ENCODE measurements at places on chromosomes 3 and 15. TPM values are rescaled to one million over a fixed set of nuclear protein-coding genes. Genes with fewer than 3 reads are reported as not detected.

TRA2B gene
- total RNA-seq, result 328 TPM

OXTR gene
- 4.1 TPM for total RNA-seq

GRCh38 chr3:178901204-178901603, 170.4 kb downstream of the ZMAT3 start:
- no peak for DNase-seq

CLDN16 gene
- not detected for total RNA-seq

DNA sequence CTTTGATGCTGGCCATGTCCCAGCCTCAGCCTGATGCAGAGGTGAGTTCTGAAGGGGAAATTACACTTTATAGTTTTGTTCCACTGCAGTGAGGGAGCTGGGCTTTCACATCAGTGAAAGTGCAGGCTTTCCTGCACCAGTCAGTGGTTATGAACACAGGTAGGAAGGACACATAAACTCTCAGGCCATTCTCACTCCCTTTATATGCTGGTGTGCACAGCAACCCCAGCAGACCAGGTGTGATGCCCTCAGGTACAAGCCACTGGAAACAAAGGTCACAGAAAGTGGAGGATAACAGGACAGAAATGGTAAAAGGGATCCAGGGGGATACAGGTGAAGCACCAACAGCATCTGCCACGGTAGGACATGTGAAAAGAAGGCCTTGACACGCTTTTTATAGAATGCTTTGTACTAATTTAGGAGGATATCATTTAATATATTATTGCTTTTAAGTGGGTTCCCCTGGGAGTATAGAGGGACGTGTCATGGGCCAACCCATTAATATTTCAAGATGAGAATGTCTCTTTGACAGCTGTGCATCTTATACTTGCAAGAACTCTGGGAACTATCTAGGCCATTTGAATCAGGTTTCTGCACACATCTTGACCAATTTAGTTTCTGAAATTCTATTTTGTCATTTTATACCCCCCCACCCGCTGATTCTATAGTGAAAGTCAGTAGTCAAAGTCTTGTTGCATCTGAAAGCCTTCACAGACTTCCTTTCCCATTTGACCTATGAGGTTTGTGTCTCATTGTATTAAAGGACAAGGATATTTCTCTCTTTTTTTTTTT, 25.0 kb upstream of the BLM start:
- DNase-seq, result no peak

GRCh38 chr15:31206386-31207181, 105.1 kb upstream of the TRPM1 start:
- no peak for DNase-seq

GREM1 gene
- not detected for total RNA-seq

GRCh38 chr3:120062474-120062873, 31.8 kb downstream of the GSK3B start:
- DNase-seq, result no peak

GRCh38 chr3:122394173-122394572, 10.2 kb downstream of the FAM162A start:
- DNase-seq, result no peak

GRCh38 chr15:70068783-70069565, 28.7 kb downstream of the TLE3 start:
- DNase-seq, result no peak

GRCh38 chr3:150545419-150546225, 674 bp downstream of the SERP1 start:
- DNase-seq, result peak; percentile 54

GRCh38 chr3:40679290-40679689, 154.5 kb downstream of the ZNF621 start:
- no peak for DNase-seq

ZBBX gene
- not detected for total RNA-seq

DNA sequence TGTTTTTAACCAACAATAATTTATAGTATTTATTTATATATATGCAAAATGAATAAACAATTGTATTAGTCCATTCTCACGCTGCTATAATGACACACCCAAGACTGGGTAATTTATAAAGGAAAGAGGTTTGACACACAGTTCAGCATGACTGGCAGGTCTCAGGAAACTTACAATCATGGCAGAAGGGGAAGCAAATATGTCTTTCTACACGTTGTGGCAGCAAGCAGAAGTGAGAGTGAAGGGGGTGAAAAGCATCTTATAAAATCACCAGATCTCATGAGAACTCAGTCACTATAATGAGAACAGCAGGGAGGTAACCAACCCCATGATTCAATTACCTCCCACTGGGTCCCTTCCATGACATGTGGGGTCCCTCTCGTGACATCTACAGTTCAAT, 162.8 kb upstream of the SLITRK3 start:
- no peak for DNase-seq

CPB1 gene
- not detected for total RNA-seq

DNA sequence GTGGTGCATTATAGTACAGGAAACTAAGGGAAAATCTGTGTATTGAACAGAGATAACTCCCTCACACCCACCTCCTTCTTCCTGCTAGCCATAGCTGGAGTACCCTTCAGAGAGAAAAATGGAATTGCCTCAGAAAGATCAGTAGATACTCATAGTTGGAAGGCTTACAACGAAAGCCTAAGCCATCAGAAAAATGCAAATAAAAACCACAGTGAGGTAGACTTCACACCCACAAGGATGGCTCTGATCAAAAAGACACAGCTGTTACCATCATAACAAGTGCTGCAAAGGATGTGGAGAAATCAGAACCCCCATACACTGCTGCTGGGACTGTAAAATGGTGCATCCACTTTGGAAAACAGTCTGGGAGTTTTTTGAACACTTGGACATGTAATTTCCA, 7.4 kb upstream of the DLG1 start:
- peak; percentile 50 for DNase-seq

TMCO5A gene
- total RNA-seq, result not detected

- no peak for DNase-seq
These were observed 8.7 kb upstream of the ST6GAL1 start for GRCh38 chr3:186921578-186921977.

DNAJA4 gene
- total RNA-seq, result not detected

- DNase-seq, result peak; percentile 78
These were observed 192.6 kb downstream of the PDZRN3 start for GRCh38 chr3:73432023-73432705.

GRCh38 chr3:192747145-192747544, 19.8 kb upstream of the FGF12 start:
- DNase-seq, result no peak

ADAMTS9 gene
- not detected for total RNA-seq

DNA sequence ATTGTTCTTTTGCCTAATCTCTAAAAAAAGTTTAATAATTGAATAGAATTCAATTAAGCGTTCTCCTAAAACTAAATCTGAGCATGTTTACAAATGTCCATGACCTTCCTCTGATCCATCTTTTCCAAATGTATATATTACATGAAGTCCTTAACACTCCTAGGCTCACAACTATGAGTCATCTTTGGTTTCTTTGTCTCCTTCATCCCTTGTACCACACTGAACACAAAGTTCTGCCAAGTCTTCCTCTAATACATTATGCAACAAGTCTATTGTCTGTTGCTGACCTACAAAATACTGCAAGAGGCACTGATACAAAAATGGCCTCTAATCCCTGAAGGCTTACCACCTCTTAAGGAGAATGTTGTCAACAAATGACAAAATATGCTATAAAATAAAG, 550.2 kb downstream of the PYDC2 start:
- no peak for DNase-seq

BMF gene
- 5.4 TPM for total RNA-seq

CCR4 gene
- total RNA-seq, result not detected

CYP8B1 gene
- total RNA-seq, result not detected

LRTM1 gene
- total RNA-seq, result not detected

- no peak for DNase-seq
These were observed 93.7 kb upstream of the BOC start for GRCh38 chr3:113117511-113118234.

DNA sequence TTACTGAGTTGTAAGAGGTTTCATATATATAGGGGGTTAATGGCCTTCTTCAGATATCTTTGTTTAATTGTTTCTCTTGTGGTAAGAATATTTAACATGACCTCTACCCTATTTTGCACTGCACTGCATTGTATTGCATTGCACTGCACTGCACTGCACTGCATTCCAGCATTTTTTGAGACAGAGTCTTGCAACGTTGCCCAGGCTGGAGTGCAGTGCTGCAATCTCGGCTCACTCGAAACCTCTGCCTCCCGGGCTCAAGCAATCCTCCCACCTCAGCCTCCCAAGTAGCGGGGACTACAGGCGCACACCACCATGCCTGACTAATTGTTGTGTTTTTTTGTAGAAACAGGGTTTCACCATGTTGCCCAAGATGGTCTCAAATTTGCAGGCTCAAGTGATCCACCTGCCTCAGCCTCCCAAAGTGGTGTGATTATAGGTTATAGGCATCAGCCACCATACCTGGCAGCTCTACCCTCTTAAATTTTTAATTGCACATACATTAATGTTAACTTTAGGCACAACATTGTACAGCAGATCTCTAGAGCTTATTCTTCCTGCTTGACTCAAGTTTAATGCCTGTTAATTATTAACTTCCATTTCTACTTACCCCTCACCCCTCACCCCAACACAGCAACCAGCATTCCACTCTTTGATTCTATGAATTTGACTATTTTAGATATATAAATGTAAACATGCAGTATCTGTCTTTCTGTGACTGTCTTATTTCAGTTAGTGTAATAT, 38.4 kb downstream of the NEDD4 start:
- DNase-seq, result no peak

DNA sequence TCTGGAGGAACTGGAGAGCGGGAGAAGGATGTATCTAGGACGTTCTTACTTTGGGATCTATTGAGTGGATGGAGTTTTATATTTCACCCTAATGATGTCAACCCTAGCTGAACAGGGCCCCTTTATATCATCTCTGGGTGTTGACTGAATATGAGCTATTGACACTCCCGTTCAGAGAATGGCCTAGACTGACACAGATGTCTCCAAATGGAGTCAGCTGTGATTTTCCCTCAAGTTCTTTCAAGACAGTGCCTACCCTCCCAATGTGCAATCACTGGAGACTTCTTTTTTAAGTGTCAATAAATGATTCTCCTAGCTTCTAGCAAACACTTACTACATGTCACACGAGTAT, 63.8 kb downstream of the FRMD4B start:
- DNase-seq, result no peak

DNA sequence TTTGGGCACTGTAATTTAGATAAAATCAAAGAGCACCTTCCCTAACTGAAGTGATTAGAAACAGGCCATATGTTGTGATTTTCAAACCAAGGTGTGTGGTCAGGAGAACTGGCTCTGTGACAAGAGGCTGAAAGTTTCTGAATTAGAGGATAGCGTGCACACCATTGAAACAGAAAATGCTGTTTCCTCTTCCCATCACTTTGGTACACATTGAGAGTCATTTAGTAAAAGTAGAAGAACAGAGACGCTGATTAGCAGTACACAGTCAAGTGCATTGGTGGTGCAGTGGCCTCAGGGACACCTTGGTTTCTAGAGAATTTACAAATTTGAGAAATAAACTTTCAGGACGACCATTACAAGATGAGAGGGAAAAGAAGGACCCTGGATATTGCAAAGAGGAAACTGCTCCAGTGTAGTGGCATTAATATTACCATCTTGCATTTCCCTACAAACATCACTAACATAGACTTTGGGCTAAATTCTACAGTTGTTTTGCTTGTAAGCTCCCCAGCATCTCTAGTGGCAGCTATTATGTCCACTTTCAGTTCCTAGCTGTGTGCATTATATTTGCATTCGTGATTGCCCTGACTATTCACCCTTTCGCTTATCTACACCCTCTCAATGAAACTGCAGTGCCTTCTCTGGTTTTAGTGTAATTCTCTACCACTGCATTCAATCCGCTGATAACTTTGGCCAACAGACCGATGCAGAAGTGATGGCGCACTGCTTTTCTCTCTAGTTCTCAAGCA, 728.1 kb upstream of the GRM7 start:
- no peak for DNase-seq

PLCB2 gene
- total RNA-seq, result 8.7 TPM

DNA sequence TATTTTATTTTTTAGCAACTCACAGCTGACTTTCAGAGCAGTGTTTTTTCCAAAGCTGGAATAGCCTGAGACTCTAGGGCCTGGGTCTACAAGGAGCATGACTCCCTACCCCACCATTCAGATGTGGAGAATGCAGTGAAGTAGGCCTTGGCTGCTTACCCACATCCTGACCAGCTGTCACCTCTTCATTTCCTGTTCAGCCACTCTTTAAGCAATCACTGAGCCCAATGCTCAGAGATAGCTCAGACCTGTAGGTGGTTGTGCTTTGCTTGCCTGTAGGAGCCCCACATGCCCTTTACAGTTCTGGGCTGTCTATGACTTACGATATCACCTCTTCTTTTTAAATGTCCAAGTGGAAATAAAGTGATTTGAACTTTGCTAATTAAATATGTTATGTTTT, 148.1 kb downstream of the NEK11 start:
- peak; percentile 48 for DNase-seq

DNA sequence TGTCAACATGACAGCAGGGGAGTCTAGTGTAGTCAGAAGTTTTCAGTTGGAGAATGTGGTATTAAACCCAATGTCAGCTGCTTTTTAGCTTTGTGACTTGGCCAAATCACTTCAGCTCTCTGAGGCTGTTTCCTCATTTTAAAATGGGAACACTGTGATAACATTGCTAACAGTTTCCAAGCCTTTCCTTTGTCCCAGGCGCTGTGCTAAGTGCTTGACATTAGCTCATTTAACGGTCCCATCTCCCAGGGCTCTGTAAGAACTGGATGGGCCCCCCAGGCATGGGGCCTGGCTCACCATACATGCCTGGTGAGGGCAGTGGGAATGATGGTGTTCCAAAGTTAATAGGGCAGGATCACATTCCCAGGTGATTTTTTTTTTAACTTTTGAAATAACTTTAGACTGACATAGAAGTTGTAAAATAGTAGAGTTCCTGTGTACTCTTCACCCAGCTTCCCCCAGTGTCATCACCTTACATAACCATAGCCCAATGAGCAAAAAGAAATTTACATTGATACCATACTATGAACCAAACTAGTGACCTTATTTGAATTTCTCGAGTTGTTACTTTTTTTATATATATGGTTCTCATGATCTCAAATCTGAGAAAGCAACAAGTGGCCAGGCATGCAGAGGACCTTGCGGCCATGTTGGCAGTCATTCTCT, 7.7 kb downstream of the RASL12 start:
- no peak for DNase-seq

GRCh38 chr15:97082830-97083229, 752.3 kb downstream of the NR2F2 start:
- DNase-seq, result no peak

DNA sequence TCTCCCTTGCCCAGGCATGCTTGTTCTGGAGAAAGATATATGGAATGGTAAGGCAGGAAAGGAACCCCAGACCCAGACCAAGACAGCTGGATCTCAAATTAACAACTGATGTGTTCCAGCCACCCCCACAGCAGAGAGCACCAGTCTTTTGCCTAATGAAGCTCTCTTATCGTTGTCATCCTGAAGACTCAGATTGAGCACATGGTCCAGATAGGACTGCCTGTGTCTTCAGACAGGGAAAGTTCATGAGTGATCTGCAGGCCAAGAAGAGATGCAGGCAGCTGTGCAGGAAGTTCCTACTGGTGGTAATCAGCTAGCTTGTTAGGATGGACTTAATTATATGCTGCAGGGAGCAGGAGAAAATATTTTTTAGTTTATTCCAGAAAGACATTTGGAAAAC, 53.3 kb downstream of the PPP2R3A start:
- no peak for DNase-seq

GRCh38 chr15:74399511-74400312, 32.3 kb upstream of the CYP11A1 start:
- no peak for DNase-seq

- no peak for DNase-seq
These were observed 57.5 kb downstream of the RBMS3 start for GRCh38 chr3:29338377-29338776.

GRCh38 chr3:181616088-181617070, 95.3 kb upstream of the SOX2 start:
- no peak for DNase-seq

- DNase-seq, result no peak
These were observed 30.9 kb upstream of the MRPS22 start for GRCh38 chr3:139312959-139313358.

All from Karpas-422 (cell line).